ENCODE measurements at places on chromosomes 6 and 20.

DNA sequence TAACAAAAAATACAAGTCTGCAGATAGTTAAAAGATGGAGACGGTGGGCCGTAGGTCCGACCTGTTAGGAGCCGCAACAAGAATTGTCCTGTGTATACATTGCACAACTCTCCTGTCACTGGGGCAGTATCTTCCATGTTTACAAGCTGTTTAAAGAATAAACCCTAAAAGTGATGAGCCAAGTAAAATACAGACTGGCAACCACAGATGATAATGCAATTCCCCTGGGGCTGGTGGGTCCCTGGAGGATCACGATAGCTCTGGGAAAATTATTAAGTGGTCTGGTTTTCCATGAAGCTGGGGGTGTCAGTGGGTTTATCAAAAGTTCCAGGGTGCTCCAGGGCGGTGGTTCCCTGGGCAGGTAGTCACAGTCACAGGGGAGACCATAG is 8.1 kb upstream of the FAM50B start:
- DNase-seq = no peak

DNA sequence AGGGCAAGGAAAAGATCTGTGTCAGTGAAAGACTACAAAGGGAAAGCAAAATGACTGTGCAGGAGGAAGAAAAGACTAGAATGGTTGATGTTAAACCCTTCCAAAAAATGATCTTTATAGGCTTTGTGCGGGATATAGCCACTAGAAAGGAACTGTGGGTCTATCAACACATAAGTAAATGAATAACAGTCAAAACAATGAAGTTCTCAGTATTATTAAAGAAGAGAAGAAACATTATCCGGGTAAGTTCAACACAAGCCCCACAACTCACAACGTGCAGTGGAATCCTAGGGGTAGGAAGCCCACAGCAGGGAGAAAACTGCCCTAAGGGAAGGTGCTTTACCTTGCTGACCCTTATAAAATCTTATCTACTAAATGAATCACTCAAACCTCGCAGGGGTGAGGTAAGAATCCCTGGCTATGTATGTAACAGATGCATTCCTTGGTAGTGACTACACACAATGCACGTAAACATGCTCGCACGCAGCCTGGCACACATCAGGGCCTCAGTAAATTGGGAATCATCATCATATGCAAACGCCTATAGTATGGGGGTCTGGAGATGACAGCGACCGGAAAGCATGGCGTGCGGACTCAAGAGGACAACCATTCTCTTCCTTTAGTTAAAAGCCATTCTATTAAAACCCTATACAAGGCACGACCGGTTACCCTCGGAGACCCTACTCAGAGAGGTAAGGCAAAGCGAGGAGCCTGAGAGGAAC is 11.3 kb downstream of the TFAP2A start:
- no peak for DNase-seq

DNA sequence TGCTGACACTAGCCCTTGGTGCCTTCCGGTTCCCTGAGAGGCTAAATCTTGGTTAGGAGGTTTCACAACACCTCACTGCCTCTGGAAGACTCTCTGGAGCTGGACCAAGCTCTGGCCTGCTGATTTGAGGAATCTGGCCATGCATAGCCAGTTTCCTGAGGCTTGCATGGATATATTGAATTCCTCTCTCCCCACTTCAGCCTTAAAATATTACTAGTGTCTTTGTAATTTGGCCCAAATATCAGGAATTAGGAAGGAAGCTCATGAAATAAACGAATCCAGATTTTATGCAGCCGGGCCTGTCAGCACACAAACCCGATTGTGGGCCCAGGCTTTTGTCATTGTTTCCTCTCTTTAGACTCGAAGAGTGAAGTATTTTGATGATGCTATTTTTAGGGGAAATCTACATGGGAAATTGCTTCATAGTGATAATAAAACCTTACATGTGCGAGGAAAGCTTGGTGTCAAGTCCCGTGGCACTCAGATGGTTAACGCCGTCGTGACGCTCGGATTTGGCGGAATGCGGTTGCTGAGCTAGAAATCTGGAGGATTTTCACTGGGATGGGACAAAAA is 144.4 kb downstream of the PHACTR3 start:
- no peak for DNase-seq

DNA sequence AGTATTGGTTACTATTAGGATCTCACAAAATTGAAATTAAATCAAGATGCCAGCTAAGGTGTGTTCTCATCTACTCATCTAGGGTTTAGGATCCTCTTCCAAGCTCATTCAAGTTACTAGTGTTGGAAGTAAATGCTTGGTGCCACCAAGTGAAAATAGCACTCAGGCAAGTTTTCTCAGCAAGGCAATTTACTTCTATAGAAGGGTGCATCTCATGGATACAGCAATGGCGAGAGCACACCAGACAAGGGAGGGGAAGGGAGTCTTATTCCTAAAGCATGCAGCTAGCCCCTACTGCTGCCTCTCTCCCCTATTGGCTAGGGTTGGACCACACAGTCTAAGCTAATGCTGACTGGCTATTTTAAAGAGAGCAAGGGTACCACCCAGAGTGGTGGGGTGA is 23.0 kb upstream of the FAM8A1 start:
- DNase-seq = no peak

DNA sequence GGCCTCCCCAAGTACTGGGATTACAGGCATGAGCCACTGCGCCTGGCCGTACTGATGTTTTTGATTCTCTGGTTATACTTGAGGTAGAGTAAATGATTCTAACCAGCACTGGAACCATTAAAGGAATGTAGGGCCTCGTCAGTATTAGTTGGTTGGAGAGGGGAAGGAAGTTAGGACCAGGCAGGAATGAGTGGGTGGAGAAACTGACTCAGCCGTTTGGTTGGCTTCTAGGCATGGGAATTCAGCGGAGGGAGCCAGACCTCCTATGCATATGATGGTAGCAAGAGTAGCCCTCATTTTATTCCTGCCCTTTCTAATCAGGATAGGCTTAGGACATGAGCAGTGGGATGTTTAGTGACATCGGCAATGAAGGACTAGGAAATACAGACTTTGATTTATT is 19.0 kb upstream of the SERINC3 start:
- DNase-seq = no peak

DNA sequence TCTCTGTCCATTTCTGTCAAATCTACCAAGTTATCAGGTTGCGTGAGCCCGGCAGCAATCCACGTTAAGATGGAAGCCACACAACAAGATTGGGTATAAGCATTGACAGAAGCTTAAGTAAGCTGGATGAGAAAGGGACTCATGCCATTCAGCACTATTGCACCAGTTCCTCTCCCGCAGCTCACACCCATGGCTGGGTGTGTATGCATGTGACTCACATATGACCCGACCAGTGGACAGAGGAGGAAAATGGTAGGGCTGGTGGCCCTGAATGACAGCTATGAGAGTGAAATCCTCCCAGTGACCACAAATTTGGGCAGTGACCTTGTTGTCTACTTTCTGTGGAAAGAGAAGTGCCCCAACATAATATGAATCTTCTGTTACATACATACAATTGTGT is 113.5 kb downstream of the OTOR start:
- no peak for DNase-seq

GRCh38 chr6:96157018-96157565 is 141.3 kb downstream of the FUT9 start:
- DNase-seq = no peak

DNA sequence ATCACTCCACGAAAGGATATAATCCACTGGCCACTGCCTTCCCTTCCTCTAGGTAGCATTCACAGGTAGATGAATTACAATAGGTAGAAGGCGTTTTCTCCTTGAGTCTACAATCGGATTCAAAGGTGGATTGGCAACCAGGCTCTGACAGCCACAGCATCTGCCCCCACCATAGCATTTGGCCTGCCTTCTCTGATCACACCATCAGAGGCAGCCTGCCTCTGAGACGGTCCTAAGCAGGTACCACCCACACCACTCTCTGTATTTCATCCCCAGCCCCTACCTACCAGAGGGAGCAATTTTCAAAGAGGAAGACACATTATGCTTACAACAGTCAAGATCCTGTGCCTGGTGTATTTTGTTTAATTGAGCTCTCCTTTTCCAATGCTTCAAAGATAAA is 210.5 kb upstream of the SPTLC3 start:
- DNase-seq = no peak

GRCh38 chr6:136037242-136037875 is 185.9 kb downstream of the PDE7B start:
- DNase-seq = no peak

- DNase-seq = no peak
Observed at GRCh38 chr6:30060606-30061091, 416 bp upstream of the POLR1H start.

DNA sequence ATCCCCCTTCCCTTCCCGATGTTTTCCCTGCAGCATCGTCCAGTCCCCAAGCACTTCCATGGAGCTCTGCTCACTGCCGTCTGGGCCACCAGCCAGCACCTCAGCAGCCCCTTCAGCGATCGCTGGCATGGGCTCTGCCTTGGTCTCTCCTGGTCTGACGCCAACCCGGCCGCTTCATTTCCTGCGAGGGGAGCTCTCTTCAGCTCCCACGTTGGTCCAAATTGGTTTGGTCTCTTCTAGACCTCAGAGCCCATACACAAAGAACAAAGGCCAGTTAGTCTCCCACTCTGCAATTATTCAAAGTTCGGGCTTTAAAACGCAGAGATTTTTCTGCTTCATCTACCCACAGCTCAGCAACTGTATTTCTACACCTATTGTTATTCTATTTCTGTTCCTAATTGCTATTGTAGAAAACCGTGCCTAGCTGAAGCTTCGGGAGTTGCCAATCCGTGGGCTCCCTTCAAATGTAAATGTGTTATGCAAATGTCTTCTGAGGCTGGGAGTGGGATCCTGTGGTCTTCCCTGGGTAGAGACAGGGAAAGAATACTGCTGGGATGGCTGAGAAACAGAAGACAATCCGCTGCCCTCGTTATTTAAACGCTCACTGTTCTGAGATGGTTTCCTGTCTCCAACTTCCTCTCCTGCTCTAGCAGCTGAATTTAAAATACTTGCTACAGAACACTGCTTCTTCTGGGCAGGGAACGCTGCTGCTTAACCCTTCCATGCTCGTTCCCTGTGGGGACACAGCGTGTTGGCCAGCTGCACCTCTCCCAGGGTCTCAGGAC is 154.2 kb upstream of the QKI start:
- DNase-seq = no peak

DNA sequence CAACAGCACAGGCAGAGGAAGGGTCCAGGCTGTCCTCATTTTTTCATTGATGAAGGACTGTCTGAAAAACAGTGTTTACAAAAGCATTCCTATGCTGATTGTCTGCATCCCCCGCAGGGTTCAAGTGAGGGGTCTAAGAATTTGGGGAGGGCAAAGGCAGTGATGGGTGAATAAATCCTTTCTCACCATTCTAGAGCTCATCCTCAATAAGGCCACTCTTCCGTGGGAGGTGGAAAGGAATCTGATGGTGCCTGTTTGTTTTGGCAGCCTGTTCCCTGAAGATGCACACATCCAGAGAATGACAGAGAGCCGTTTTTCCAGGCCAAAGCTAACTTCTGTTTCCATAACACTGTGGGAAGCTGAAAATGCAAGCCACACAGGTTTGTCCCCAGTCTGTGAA is 164.5 kb downstream of the MOXD1 start:
- no peak for DNase-seq

- DNase-seq = no peak
Observed at GRCh38 chr20:36147690-36148089, 6.8 kb upstream of the EPB41L1 start.

DNA sequence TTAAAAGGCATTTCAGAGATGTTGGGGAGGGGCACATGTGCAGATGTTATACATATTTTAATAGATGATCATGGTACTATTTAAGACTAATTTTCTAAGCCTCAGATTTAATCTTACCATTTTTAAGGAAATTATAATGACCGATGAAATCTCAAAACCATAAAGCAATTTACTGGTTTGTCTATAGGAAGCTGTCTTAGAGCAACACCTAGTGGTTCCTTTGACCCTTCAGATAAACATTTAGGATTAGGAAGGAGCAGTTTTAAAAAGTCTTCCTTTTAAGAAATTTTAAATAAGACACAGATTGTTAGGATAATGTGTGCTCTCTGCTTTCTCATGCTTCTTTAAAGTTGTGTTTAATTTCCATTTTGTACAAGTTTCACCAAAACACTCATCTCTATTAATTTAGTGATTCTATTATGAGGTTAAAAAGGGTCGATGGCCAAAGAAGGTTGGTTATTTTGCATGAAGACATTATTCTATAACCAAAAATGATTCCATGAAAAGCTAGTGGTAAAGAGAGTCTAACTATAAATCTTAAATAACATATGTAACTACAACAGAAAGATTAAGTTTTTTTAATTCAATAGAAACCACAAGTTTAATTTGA is 376.4 kb downstream of the HACE1 start:
- no peak for DNase-seq

GRCh38 chr6:12459945-12460661 is 169.9 kb downstream of the EDN1 start:
- DNase-seq = no peak

DNA sequence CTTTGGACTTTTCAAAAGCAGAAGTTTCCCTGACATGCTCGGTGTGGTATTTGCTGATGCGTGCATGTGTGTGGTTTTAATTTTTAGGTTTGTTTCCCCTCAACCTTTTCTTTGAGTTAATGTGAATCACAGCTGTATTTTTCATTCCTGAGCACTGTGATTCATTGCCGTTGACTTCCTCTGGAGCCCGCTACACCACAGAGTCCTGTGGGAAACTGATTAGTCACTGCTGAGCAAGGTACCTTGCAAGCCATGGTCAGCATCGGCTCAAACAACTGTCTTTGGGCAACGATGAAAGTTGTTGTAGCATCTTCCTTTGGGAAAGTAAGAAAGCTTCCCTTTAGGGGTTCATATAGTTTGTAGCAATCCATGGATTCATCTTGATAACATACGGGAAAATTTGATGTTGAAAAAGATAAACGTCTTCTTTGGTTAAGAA is 57.5 kb downstream of the RIN2 start:
- no peak for DNase-seq

DNA sequence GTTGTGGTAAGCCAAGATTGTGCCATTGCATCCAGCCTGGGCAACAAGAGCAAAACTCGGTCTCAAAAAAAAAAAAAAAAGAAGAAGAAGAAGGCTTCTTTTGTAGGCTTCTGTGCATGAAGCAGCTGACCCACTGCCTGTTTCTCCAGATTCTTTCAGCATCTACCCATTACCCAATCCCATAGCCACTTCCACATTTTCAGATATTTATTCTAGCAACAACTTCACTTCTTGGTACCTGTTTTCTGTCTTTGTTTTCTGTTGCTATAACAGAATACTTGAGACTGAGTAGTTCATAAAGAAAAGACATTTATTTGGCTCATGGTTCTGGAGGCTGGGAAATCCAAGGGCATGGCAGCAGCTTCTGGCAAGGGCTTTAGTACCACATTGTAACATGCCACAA is 95.3 kb upstream of the SGK1 start:
- DNase-seq = no peak

Measured in ureter (tissue), 1 donor.